ENCODE measurements at places on chromosomes 12 and 14.

DNA sequence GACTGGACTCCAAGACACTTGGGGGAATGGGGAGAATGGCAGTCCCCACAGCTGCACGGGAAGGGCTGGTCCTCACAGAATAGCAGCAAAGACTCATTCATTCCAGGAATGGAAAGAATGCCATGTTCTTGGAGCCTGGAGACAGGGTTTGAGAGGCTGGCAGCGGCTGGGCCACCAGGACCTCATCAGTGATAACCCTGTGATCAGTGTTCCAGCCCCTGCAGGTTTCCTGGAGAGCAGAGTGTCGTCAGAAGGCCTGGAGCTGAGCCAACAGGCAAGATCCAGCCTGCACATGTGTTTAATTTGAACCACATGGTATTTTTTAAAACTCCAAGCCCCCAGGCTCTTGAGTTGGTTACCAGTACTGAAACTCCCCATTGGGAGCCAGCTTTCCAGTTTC is 11.3 kb downstream of the BDKRB1 start:
- no peak for DNase-seq

- DNase-seq = no peak
Observed at GRCh38 chr12:53623548-53624385, 2.4 kb downstream of the ATF7 start.

- no peak for DNase-seq
Observed at GRCh38 chr14:103894034-103894722, 34.1 kb upstream of the TDRD9 start.

GRCh38 chr12:13609894-13610679 is 371.3 kb downstream of the GRIN2B start:
- DNase-seq = no peak

GRCh38 chr12:111404362-111405148 is 1.2 kb upstream of the SH2B3 start:
- DNase-seq = peak; percentile 69

DNA sequence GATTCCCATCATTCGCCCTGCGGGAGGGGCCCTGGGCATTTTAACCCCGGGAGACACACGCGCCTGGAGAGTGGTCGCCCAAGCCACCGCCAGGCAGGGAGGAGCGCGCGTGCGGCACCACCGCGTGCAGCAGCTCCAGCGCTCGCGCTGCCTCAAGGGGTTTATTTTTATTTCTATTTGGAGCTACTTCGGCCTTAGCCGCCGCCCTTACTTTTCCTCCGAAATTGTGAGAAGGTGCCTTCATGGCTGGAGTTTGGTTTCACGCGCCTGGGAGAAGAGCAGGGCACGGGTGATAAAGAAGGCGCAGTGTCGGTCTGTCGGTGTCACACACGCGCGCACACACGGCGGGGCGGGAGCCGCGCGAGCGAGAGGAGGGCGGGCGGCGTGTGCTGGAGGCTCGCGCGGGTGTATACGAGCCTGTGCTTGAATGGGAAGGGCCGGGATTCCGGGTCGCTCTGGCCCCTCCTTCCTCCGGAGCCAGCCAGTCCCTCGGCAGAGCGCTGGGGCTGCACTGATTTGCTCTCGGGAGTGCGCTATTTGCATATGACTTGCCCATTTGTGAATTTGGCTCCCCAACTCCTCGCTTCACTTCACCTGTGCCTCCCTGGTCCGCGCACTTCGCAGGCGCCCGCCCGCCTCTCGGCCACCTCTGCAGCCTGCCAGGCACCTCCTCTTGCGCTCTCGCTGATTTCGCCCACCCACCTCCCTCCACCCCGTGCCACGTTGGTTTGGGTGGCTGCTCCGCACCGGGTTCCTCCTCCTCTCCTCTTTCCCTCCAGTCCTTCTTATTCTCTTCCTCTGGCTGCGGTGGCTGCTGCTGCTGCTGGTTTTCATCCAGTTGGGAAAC is 932.3 kb downstream of the DIO2 start:
- DNase-seq = peak; percentile 32

DNA sequence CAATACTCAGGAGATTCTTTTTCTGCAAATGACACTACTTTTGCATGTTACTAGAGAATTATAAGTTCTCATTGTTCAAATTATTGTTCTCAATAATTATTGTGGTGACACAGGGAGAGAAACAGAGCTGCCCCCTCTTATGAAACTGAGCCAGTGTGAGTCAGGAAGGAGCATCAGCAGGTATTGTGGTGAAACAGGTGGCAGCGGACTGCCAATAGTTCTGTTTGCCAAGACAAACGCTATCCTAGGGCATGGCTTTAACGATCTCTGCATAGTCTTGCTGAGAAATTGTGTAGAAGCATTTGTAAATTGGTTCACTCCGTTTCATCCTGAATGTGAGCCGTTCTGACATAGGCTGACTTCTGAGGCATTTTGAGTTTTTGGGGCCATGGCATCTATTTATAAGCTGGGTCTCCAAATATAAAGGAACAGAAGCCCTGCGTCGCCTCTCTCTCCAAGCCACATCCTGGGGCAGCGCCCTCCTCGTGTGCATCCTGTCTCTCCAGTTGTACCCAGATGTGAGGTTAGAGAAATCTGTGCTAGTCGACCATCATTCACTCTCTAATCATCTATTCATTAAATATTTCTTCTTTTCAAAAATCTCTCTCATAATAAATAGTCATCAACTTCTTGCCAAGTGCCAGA is 15.8 kb upstream of the PPP4R4 start:
- DNase-seq = no peak

DNA sequence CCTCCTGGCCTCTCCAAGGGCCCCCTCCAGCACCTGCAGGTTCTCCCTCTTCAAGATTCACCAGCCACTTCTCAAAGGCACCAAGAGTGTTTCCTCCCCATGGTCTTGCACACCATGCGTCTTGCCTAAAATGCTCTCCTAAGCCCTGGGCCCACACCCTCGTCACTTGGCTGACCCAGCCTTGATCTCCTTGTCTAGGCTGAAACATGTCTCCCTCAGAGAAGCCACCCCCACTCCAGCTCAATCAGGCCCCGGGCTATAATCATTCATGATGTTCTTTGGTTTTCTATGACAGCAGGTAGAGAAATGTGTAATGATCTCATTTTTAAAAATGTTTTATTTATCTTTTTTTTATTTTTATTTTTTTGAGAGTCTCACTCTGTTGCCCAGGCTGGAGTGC is 88.1 kb downstream of the EFCAB11 start:
- DNase-seq = no peak

All from GM13976 (cell line).